ENCODE measurements at places on chromosomes 12 and 14.

GRCh38 chr14:60169722-60170121 is 4.5 kb upstream of the DHRS7 start:
- no peak for DNase-seq

- no peak for DNase-seq
Measured at GRCh38 chr14:30496852-30497251, 62.1 kb upstream of the G2E3 start.

DNA sequence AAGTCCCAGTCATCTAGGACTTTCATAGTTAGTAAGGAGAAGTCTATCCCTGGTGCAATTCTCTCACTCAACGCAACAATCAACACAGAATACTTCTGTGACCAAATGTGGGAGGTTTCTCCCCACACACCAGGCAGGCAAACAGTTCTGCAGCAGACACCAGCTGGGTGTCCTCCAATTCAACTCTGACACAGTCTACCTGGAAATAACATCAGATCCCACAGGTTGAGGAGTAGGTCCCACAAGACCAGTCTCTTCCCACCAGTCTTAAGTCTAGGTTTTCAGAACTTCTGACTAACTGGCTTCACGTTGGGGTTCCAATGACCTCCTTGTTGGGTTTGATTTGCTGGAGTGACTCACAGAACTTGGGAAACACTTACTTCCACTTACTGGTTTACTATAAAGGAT is 14.8 kb downstream of the ACOT6 start:
- no peak for DNase-seq

GRCh38 chr14:32332415-32333316 is 3.6 kb downstream of the AKAP6 start:
- DNase-seq: no peak

DNA sequence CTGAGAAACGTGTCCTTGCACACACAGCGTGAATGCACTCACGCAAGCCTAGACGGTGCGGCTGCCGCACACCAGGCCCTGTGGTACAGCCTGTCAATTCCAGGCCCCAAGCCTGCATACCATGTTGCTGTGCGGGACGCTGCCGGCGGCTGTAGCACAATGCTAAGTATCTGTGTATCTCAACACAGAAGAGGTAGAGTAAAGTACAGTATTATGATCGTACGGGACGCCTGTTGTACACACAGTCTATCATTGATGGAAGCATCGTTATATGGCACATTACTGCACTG is 45.0 kb downstream of the AMN start:
- no peak for DNase-seq

- DNase-seq: no peak
Measured at GRCh38 chr12:630656-631632, 32.3 kb downstream of the NINJ2 start.

DNA sequence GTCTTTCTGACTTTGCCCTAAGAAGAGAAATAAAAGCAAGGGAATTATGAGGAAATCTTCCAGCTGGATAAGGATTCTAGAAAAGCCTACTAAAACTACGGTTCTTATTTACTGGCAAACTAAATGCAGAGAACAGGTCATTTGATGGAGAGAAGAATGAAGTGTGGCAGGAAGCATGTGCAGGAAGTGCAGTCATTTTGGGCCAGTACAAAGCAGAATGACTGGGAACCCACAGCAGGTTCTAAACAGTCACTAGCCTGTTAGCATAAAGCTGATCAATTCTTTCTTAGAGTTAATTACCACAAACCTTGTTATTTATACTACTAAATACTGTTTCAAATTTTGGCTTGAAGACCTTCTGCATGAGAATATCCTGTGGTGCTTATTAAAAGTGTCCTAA is 36.7 kb downstream of the CFAP54 start:
- no peak for DNase-seq

- DNase-seq: no peak
Measured at GRCh38 chr12:62899568-62900390, 35.2 kb downstream of the PPM1H start.

DNA sequence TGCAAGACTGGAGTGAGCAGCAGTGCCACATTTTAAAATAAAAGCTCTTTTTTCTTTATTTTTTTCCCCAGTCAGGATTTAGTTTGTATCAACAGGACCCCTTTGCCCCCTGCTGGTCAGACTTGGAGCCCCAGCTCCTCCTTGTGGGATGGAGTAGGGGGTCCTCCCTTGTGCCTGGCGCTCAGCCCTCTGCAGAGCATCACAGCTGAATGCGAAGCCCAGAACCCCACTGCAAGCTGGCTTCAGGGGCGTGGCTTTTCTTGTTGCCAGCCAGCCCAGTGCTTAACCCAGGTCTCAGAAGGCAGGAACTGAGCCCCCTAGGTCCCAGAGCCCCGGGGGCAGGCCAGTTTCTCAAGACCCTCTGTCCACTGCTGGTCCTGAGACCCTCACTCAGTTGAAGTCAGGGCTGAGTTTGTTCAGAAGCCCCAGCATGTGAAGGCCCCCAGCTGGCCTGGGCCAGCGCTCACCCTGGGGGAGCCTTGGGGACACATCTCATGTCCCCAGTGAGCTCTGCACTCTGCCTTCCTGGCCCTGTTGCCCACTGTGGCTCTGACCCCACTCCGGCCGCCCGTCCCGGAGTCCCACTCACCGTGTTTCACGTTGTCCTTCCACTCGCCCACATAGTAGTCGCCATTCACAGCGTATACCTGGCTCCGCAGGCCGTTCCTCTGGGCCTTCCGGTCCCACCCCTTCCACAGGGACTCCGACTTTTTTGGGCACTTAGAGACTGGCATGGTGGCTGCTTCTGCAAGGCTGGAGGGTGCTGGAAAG is 519 bp downstream of the MORN3 start:
- peak; percentile 36 for DNase-seq

- DNase-seq: no peak
Measured at GRCh38 chr12:120814903-120815429, 89.2 kb downstream of the SPPL3 start.

- DNase-seq: peak; percentile 64
Measured at GRCh38 chr14:60090864-60091519, 731 bp upstream of the PCNX4 start.

DNA sequence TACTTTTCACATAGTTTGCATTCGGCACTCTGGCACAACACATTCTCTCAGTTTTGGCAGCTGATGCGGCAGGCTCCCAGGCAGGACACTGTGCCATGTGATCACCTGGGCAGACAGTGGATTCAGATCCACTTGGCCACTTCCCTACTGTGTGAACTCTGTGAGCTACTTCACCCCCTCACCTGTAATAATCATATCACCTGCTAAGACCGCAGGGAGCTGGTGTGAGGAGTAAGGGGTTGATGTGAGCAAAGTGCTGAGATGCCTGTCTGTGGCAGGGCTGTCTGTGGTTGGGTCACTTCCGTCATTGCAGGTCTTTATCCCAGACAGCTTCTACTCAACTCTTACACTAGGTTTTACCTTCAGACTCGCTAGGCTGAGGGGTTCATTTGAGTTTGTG is 50.4 kb upstream of the AMN start:
- no peak for DNase-seq

DNA sequence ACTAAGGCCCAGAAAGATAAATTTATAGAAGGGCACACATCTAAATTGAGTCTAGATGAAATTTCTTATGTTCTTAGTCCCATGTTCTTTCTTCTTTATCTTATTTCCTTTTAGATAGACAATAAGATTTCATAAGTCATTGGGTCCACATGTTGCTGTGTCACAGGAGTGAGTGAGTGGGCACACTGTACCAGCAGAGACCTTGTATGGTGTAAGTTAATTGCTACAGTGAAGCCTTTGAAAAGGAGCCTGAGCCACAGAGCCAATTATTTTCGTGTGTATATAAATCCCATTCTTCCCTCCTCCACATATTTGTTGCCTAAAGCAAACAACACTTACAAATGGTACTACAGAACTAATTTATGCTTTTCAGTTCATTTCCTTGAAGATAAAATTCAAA is 79.1 kb downstream of the GRIP1 start:
- no peak for DNase-seq

- no peak for DNase-seq
Measured at GRCh38 chr12:5247144-5247543, 184.8 kb upstream of the NTF3 start.

All from IMR-90 (cell line).